Activated CD4-positive, alpha-beta T cell treated with anti-CD3 and anti-CD28 coated beads, Interleukin-2, amount 10 ng/mL, durations not matched to agents 7 days and 5 days (primary cell): ENCODE measurements at places on chromosomes 11 and 22. TPM values are rescaled to one million over a fixed set of nuclear protein-coding genes. Genes with fewer than 3 reads are reported as not detected.

The SEPTIN3 gene
- 1.4 TPM for total RNA-seq

The MIOX gene
- 0.23 TPM for total RNA-seq

The HTR3B gene
- total RNA-seq = not detected

The MUC2 gene
- not detected for total RNA-seq

The PLEKHB1 gene
- 12.6 TPM for total RNA-seq
